Activated naive CD8-positive, alpha-beta T cell treated with anti-CD3 and anti-CD28 coated beads for 36 hours (primary cell): ENCODE measurements at places on chromosomes 4 and X. TPM values are rescaled to one million over a fixed set of nuclear protein-coding genes. Genes with fewer than 3 reads are reported as not detected.

Gene EREG
- not detected for total RNA-seq

Gene CFAP47
- total RNA-seq, result not detected

Gene SPANXB1
- total RNA-seq, result not detected

Gene IGSF1
- not detected for total RNA-seq

Gene FBXW7
- total RNA-seq, result 26.9 TPM

DNA sequence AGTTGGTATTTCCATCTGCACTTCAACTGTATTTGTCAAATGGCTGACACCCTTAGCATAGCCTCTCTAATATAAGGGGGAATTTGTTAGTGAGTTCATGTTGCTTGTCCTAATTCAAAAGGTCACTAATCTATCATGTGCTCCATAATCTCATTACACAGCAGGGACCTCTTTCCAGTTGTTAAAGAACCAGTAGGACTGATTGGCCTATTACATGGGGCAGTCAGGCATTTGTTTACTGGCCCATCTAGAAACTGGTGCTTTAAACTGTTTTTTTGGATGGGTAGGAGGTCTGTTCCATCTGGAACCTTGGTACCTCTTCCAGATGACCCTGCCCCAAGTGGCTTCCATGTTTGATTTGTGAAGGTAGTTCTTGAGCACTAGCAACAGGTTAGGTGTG is 11.4 kb downstream of the ANK2 start:
- H3K4me1 ChIP-seq, result no peaks in the 10 kb centered on the region
- peaks cover under 1% of the 10 kb centered on the region for H3K27me3 ChIP-seq
- no peak overlapping the region for H3K27ac ChIP-seq
- H3K36me3 ChIP-seq, result no peaks in the 10 kb centered on the region
- no peak overlapping the region for H3K4me3 ChIP-seq

DNA sequence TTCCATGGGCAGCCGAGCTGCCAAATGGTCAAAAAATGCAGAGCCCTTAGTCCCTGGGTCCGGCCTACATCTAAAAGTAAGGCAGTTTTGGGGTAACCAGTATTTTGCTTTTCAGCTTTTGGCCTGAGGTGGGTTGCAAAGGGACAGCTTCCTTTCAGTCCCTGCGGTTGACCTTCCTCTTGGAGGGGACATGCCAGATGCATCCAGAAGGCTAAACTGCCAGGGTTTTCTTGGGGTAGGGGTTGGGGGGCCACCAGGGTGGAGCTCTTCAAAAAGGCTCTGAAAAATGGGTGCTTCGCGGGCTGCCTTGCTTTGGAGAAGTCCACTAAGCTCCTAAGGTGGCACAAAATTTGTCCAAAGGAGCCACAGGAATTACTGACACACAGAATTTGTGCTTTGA is 120.7 kb downstream of the UBE2K start:
- H3K36me3 ChIP-seq, result peaks cover 13% of the 10 kb centered on the region
- H3K27ac ChIP-seq, result no peak overlapping the region
- H3K27me3 ChIP-seq, result peaks cover 4% of the 10 kb centered on the region
- H3K4me3 ChIP-seq, result no peak overlapping the region
- H3K4me1 ChIP-seq, result peaks cover 3% of the 10 kb centered on the region

DNA sequence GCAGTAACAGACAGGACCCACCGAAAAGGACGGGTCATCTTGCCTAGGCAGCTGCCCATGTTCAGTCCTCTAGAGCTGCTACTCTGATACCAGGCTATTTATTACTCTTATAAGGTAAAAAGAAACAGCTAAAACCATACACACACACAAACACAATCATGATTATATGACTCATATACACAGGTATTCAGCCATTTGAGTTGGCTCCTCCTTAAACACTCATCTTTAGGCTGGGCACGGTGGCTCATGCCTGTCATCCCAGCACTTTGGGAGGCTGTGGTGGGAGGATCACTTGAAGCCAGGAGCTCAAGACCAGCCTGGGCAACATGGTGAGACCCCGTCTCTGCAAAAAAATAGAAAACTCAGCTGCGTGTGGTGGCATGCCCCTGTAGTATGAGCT is 76.6 kb downstream of the F11 start:
- no peaks in the 10 kb centered on the region for H3K36me3 ChIP-seq
- no peak for DNase-seq
- H3K4me3 ChIP-seq, result no peak overlapping the region

GRCh38 chr4:95231681-95232080 is 317.1 kb downstream of the UNC5C start:
- H3K27ac ChIP-seq, result no peak overlapping the region
- no peaks in the 10 kb centered on the region for H3K27me3 ChIP-seq
- no peaks in the 10 kb centered on the region for H3K36me3 ChIP-seq
- no peak overlapping the region for H3K4me3 ChIP-seq
- H3K4me1 ChIP-seq, result no peaks in the 10 kb centered on the region

- H3K4me1 ChIP-seq, result no peaks in the 10 kb centered on the region
- no peaks in the 10 kb centered on the region for H3K36me3 ChIP-seq
- no peak overlapping the region for H3K4me3 ChIP-seq
- no peak for DNase-seq
These were observed 56.8 kb downstream of the PRRG1 start for GRCh38 chrX:37405956-37406355.

DNA sequence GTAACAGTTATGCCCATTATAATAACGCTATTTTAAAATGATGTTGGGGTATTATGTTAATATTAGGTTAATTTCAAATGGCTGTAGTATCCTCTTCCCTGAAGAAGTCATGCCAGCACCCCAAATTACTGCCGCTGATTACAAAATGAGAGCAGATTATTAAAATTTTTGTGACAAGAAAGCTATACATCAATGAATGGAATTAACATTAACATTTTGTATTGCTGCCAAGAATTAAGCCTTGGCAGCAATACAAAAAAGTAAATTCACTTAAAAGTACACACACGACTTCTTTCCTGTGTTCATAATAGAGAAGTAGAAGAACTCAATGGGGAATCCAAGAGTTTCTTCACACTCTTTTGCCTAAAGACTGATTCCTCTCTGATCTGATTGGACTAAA is 482.8 kb downstream of the STIM2 start:
- DNase-seq, result no peak
- no peak overlapping the region for H3K27ac ChIP-seq
- H3K27me3 ChIP-seq, result no peaks in the 10 kb centered on the region
- H3K4me1 ChIP-seq, result no peaks in the 10 kb centered on the region

- no peak overlapping the region for H3K4me3 ChIP-seq
- no peak overlapping the region for H3K27ac ChIP-seq
- peaks cover 13% of the 10 kb centered on the region for H3K4me1 ChIP-seq
- peak; percentile 29 for DNase-seq
These were observed 339 bp downstream of the TBC1D9 start for GRCh38 chr4:140755774-140756318.

DNA sequence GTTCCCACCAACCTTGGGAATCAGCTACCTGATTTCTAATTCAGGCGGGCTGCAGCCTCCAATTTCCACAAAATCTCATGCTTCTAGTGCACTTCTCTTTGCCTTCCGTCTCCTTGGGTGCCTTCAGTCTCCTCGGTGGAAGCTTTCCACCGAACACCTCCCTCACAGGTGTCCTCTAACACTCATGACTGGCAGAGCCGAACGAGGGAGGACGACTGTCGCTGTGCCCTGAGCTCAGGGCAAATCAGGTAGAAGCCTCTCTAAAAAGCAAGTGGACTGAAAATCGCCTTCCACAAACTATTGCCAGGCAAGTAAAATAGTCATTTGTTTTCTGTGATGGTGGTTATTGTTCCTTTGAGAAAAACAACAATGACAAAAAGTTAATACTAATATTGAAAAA is 176.1 kb upstream of the PPARGC1A start:
- no peak for DNase-seq
- H3K27me3 ChIP-seq, result no peaks in the 10 kb centered on the region
- H3K27ac ChIP-seq, result no peak overlapping the region
- H3K4me3 ChIP-seq, result no peak overlapping the region

GRCh38 chrX:136191171-136191570 is 43.8 kb downstream of the FHL1 start:
- no peak for DNase-seq
- H3K4me3 ChIP-seq, result no peak overlapping the region
- H3K36me3 ChIP-seq, result peaks cover 10% of the 10 kb centered on the region
- peaks cover 23% of the 10 kb centered on the region for H3K4me1 ChIP-seq
- H3K27ac ChIP-seq, result no peak overlapping the region

GRCh38 chrX:116009861-116010710 is 160.5 kb upstream of the AGTR2 start:
- H3K4me1 ChIP-seq, result no peaks in the 10 kb centered on the region
- no peak overlapping the region for H3K4me3 ChIP-seq
- H3K27ac ChIP-seq, result no peak overlapping the region
- H3K27me3 ChIP-seq, result no peaks in the 10 kb centered on the region
- no peaks in the 10 kb centered on the region for H3K36me3 ChIP-seq
- no peak for DNase-seq

DNA sequence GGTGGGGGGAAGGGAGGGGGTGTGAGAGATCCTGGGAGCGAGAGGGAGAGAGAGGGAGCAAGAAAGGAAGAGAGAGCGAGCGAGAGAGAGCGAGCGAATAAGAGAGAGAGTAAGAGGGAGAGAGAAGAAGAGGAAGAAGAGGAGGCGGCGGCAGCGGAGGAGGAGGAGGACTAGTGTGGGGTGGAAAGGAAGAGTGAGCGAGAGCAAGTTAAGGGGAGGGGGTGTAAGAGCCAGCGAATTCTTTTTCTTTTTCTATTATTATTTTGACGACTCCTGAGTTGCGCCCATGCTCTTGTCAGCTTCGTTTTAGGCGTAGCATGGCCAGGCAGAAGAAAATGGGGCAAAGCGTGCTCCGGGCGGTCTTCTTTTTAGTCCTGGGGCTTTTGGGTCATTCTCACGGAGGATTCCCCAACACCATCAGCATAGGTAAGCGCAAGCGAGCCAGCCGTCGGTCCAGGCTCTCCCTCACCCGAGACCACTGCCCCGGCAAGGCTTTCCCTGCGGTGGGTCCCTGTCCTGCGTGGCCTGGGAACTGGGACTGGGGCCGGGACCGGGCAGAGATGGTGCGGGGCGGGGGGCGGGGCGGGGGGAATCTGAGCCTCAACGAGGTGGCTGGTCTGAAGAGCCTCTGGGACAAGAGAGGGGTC is at the start of gene GRIA3:
Gene GRIA3, plus strand, starts transcription at position 60 of the 647 bp plus-strand sequence. Its CDS starts 258 bp downstream, at position 318.
- peaks cover 1% of the 10 kb centered on the region for H3K36me3 ChIP-seq
- no peak for DNase-seq
- H3K4me3 ChIP-seq, result peak within 1 kb of the TSS; percentile 69
- no peak within 1 kb of the TSS for H3K27ac ChIP-seq
- peaks cover 53% of the 10 kb centered on the region for H3K27me3 ChIP-seq
- no peaks in the 10 kb centered on the region for H3K4me1 ChIP-seq
